Suppressor macrophage (primary cell): ENCODE measurements at places on chromosomes 1 and 21.

- no peak for DNase-seq
Measured at GRCh38 chr1:38210021-38210894, 163.7 kb upstream of the POU3F1 start.

GRCh38 chr1:30052178-30052577 lies 671.2 kb downstream of the MATN1 start:
- no peak for DNase-seq

- no peak for DNase-seq
Measured at GRCh38 chr21:19122356-19122755, 718.8 kb upstream of the TMPRSS15 start.

DNA sequence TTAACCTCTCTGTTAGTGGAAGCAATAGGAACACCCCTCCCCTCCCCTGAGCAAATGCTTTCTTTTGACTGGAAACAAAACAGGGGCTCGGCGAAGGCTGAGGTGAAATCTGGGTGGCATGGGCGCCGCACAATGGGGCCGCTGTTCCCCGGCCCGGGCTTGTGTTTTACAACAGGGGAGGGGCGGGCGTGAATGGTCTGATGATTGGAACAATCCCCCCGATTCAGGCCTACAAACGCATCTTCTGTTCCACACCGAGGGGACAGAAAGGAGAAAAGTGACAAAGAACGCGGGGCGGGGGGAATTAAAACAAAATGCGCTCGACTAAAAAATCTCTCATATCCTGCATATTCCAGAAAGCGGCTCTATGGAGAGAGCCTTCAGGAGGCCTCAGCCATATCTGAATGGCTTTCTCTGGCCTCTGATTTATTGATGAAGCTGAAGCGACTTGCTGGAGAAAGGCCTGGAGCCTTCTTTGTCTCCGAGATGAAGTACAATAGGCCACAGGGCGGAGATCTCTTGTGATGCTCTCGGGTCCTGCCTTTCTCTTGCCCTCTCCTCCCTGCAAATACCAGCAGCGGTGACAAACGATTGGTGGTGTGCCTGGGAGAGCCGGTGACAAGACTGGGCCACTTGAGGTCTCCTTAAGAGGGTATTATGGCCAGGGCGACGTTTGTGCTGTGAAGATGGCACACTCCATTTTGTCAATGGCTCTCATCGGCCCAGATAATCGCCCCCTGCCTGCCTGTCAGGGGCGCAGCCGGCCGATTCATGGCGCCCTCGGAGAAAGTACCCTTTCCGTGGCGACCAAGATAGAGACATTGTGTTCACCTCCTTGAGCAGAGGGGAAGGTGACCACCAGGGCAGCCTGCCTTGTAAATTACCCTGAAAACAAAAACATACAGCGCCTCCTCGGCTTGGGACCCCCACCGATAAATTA lies 47.1 kb upstream of the OLIG2 start:
- DNase-seq = no peak

DNA sequence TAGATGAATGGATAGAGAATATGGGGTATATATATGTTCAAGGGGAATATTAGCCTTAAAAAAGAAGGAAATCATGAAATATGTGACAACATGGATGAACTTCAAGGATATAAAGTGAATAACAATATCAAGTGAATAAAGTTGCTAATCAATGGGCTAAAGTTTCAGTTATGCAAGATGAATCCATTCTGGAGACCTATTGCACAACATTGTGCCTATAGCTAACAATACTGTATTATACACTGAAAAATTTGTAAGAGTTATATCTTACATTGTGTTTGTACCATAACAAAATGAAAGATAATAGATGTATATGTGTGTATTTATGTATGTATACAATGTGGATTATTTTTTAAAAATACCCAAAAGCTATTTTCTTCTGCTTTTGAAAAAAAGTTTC lies 96.3 kb upstream of the DPYD start:
- no peak for DNase-seq

DNA sequence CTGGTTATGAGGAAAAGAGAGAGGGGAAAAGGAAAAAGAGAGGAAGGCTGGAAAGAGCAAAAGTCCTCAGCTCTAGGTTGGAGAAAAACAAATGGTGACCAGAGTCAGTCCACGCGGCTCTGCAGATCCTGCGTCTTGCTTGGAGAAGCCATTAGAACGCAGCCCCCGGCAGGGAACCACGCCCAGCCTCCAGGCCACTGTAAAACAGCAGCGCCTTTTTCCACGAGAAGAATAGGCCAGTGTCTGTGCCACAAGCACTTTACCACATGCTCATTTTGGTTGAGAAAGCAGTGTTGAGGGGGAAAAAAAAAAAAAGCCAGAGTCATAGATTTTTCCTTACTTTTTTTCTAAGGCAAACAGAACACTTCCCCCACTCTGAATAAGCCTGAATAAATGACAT lies 846.9 kb upstream of the ADAMTS5 start:
- DNase-seq = no peak

DNA sequence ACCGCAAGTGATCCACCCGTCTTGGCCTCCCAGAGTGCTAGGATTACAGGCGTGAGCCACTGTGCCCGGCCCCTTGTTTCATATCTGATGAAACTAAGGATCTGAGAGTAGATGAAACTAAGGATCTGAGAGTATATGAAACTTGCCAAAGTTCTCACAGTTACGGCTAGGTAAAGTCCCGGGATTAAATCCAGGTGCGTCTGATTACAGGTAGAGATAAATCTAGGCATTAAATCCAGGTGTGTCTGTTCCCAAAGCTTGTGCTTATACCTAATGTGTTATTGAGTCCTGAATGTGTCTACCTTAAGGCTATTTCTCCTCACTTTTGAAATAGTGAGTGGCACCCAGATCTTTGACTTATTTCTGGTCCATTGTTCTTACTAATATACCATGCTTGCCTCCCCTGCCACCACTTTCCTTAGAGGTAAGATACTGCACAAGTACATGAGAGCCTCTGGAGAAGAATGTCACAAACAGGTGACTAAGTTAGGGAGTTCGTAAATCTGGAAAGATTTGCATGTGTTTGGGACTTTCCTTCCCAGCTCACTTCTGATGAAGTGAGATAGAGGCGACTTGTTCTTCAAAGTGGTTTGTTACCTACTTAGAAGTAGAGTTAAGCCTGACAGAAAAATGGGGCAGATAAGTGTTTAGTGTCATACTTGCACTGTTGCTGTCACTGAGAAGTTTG lies 66.5 kb downstream of the AK4 start:
- DNase-seq = no peak

DNA sequence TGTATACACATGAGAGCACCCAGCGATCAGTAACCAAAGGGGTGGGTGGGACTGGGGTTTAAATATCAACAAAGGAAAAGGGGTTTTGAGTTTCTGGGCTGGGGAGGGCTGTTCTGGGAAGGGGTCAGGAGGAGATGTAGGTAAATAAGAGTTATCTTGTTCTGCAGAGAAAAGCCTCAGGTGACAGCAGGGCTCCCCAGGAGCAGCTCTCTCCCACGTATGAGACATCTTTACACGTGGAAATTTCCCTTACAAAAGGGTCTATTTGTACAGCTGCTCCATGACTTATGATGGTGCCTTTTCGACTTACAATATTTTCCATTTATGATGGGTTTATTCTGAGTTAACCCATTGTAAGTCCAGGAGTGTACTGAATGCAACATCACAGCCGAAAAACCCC lies 16.3 kb upstream of the PADI2 start:
- DNase-seq = no peak
